ENCODE measurements at places on chromosomes 7 and 10.

DNA sequence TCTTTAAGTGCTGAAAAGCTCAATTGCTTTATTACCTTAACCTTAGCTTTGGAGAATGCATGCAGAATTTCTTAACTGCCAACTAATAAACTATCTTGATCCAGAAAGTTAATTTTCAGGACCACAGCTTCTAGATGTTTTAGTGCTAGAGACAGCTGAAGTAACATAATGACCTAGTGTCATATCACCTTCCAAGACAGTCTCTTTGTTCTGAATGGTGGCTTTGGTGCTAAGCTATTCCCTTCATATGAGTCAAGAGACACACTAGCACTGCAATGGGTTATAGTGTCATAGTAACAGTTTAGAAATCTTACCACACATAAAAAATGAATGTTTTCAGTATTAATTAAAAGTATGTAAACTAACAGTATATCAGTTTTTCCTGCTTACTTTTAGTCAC lies 115.4 kb upstream of the LRRN3 start:
- DNase-seq: no peak

GRCh38 chr10:61797304-61798153 lies 104.0 kb upstream of the ARID5B start:
- no peak for DNase-seq

DNA sequence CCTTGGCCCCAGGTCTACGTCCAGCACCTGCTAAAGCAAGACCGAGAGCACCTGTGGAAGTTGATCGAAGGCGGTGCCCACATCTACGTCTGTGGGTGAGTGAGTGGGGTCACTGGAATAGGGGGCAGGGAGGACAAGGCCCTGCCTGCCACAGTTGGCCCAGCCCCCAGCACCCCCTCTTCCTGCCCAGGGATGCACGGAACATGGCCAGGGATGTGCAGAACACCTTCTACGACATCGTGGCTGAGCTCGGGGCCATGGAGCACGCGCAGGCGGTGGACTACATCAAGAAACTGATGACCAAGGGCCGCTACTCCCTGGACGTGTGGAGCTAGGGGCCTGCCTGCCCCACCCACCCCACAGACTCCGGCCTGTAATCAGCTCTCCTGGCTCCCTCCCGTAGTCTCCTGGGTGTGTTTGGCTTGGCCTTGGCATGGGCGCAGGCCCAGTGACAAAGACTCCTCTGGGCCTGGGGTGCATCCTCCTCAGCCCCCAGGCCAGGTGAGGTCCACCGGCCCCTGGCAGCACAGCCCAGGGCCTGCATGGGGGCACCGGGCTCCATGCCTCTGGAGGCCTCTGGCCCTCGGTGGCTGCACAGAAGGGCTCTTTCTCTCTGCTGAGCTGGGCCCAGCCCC lies 8.1 kb downstream of the TMEM120A start:
- DNase-seq: no peak

DNA sequence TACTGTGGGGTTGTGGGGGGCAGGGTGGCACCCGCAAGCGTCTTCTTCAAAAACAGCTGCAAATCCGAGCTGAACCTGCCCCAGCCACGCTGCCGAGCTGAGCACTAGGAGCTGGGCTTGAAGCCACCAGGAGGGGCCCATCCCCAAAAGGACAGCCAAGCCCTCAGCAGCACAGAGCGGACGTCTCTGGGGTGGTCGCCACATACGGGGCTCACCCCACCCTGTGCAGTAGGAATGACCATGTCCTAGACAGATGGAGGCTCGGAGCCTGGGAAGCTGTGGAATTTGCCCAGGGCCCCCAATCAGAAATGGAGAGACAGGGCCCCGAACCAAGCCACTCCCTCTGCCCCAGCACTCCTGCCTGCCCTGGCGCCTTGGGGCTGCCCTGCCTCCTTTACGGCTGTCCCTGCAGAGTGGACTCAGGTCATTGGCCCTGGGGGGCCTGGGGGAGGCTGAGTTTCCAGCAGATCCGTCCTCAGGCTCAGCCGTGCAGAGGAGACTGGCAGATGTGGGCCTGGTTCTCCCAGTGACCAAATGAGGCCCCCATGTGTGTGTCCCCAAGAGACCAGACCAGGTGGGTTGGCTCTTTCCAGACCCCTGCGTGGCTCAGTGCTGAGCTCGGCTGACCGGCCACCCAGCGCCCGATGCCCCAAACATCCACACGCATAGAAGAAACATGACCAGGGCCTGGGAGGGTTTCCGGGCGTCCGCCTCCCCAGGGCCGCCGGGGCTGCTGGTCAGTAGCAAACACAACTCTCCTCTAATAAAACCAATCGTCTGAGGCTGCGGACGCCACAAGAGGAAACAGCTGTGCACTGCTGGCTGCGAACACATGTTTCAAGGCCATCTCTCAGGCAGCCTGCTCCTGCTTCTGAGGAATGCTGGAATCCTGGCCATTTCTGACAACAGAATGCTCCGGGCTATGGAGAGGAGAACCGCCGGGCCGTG lies 54.9 kb downstream of the PDGFA start:
- no peak for DNase-seq

- no peak for DNase-seq
Observed at GRCh38 chr10:114266521-114266920, 27.5 kb downstream of the VWA2 start.

- DNase-seq: no peak
Observed at GRCh38 chr10:34178196-34178595, 636.9 kb downstream of the PARD3 start.

GRCh38 chr10:14555807-14556206 lies 218.9 kb downstream of the FAM107B start:
- DNase-seq: no peak

GRCh38 chr10:53537508-53537907 lies 764.9 kb upstream of the MBL2 start:
- DNase-seq: no peak

GRCh38 chr10:95789902-95790301 lies 33.9 kb downstream of the ENTPD1 start:
- DNase-seq: no peak

- DNase-seq: no peak
Observed at GRCh38 chr10:71587941-71588573, 131.5 kb downstream of the C10orf105 start.

DNA sequence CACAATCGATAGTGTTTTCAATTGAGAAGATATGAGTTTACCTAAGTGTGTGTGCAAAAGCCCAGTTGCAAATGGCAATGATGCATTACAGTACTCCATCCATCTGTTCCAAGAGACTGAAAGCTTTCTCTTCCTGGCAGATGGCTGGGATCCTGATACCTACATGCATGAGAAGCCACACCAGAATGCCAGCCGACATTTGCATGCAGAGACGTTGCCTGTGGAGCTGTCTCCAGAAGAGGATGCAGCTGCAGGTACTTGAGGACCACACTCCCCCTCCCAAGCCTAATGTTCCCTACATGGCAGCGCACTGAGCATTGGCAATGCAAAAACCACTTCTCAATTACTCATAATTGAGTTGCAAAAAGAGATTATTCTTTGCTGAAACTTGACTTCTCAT lies 332.1 kb downstream of the WDR11 start:
- DNase-seq: no peak

GRCh38 chr10:88810196-88810961 lies 7.8 kb downstream of the LIPM start:
- DNase-seq: no peak

GRCh38 chr7:90625562-90625961 lies 29.4 kb downstream of the CDK14 start:
- DNase-seq: no peak

DNA sequence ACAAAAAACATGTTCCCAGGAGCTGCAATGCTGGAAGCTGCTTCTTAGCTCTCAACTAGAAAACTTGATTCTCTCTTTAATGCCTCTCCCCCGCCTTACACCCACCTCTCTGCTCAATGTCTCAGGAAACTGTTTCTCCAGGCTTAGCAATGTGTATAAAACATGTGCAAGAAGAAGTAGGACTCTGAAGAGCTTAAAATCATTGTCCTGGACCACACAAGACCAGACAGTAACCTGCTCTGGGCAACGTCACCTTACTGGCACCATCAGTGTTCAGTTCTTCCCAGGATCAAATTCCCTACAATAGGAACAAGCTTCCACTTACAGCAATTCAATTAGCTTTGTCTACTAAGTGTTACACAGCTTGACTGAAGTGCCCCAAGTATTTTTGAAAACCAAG lies 104.9 kb downstream of the RAPGEF5 start:
- DNase-seq: no peak

DNA sequence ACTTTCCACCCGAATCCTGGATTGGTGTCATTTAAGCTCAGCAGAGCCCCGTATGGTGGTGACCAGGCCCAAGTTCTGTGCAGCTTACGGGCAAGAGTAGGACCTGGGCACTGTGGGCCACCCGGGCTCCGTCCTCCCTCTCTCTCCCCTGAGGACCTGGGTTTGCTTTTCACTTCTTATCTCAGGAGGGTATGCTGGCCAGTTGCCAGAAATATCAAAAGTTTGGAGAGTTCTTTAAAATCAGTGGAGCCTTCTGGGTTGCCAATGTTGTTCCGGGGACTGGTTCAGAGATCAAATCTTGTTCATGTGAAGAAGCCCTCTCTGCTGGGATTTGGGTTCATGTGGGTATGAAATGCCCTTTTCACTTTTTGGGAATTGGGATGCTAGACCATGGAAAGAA lies 145.4 kb downstream of the GRK5 start:
- no peak for DNase-seq

GRCh38 chr10:91759581-91759986 lies 38.6 kb upstream of the TNKS2 start:
- DNase-seq: no peak

DNA sequence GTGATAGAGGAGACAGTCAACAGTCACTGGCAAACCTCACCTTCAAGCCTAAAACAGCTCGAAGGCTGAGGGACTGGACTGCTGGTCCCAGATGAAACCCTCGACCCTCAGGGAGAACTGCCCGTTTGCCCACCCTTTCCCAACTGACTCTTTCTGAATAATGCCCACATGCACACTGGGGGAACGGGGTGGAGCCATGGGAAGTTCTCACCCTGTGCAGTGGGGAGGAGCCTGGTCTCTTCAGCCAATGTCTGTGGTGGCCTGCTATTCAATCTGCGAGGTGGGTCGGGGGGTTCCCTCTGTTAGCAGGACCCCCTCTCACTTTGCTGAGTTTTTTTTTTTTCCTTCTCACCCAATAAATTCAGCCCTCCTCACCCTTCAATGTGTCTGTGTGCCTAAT lies 14.5 kb downstream of the TOMM7 start:
- DNase-seq: no peak

- DNase-seq: no peak
Observed at GRCh38 chr10:119203006-119203405, 4.4 kb upstream of the GRK5 start.

- DNase-seq: no peak
Observed at GRCh38 chr7:10245406-10245805, 728.3 kb upstream of the PHF14 start.

GRCh38 chr7:139714163-139714901 lies 63.5 kb downstream of the HIPK2 start:
- DNase-seq: no peak

- no peak for DNase-seq
Observed at GRCh38 chr7:24213311-24213710, 70.7 kb upstream of the NPY start.

DNA sequence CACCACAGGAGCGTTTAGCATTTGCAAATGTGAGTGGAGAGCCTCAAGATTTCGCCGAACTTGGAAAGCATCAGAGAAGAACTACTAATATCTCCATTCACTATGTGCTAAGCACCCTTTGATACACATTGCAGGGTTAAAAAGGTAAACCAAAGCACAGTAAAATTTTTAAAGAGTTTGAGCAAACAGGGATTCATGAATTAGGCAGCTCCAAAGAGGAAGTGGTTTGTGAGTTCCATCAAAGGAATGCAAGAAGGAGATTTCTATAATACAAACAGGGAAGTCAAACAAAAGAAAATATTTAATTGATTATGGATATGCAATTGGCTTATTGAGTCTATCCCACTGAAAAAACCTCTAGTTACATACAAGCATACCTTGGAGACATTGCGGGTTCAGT lies 81.1 kb upstream of the TMEM72 start:
- DNase-seq: no peak

GRCh38 chr7:64541438-64542359 lies 21.2 kb downstream of the ZNF680 start:
- no peak for DNase-seq

DNA sequence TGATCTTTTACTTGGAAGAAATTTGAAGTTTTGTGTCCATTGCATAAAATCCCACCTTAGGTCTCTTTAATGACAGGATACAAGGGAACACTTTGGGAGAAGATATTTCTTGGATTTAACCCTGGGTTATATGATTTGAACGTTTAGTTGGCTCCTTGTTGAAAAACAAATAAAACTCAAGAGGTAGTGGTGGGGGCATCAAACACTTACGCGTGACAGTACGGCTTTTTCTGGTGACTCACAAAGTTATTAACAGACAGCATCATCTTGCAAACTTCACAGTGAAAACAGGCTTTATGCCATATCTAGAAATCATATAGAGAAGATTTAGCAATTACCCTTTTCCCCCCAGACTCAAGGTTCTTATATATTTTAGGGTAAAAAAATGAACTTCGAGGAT lies 699 bp downstream of the NRAP start:
- DNase-seq: no peak
